ENCODE measurements at places on chromosomes 4 and X.

DNA sequence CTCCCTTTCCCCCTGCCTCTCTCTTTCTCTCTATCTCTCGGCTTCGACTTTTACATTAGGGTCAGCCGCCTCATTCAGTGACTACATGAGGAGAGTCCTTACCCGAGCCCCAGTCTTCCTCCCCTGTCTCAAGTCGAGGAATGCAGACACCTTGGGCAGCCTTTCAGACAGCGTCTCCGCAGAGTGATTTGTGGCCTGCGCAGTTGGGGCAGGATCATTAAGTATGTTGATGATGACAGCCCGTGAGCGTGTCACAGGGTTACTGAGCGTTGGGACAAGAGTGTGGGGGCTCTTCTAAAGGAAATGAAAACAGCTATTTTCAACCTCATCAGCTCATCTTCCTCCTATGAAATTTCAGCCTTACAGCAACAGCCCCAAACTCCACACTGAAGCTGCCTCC lies 312.1 kb upstream of the GATB start:
- DNase-seq: no peak

- no peak for DNase-seq
Measured at GRCh38 chrX:10387011-10387410, 230.2 kb downstream of the CLCN4 start.

GRCh38 chr4:138241281-138242075 lies 671 bp downstream of the SLC7A11 start:
- DNase-seq: no peak

GRCh38 chr4:73831569-73831968 lies 4.9 kb upstream of the CXCL6 start:
- no peak for DNase-seq

GRCh38 chr4:152100379-152101201 lies 339.8 kb upstream of the GATB start:
- DNase-seq: no peak

DNA sequence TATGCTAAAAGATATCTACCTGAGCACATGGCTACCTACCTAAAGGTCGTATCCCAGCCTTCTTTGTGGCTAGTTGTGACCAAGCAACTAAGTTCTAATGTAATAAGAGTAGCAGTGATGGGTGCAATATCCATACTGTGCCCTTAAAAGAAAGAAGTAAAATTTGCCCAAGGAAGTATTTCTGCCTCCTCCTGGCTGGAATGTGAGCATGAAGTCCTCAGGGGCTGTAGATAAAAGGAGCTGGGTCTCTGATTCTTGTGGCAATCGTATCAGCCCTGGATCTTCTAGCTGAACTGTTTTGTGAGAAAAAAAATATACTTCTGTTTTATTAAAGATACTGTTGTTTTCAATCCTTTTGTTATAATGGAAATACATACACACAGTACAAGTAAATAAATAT lies 217.4 kb downstream of the GPAT3 start:
- no peak for DNase-seq

- DNase-seq: no peak
Measured at GRCh38 chrX:11434607-11435006, 141.4 kb downstream of the AMELX start.

DNA sequence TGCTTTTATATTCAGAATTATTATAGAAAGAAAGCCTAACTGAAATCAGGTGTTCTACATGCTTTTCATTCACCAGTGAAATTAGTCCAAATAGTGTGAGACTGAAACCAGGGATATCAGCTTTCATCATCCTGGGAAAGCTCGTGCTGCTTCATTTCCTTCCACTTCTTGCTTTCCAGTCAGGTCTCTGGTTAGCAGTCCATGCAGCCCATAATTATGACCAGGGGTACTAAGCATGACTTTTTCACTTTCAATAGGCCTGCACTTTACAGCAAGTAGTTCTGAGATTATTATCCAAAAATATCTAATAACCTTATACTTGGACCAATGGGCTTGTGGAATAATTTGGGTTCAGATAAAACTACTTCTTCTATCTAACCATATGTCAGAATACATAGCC lies 673.2 kb upstream of the MAGEB2 start:
- no peak for DNase-seq

GRCh38 chr4:61068060-61068459 lies 132.1 kb upstream of the ADGRL3 start:
- no peak for DNase-seq

All from caudate nucleus (tissue), 63 donors.